ENCODE measurements at places on chromosomes 6 and 20.

GRCh38 chr20:3980260-3981131 is 34.9 kb downstream of the RNF24 start:
- DNase-seq: no peak

DNA sequence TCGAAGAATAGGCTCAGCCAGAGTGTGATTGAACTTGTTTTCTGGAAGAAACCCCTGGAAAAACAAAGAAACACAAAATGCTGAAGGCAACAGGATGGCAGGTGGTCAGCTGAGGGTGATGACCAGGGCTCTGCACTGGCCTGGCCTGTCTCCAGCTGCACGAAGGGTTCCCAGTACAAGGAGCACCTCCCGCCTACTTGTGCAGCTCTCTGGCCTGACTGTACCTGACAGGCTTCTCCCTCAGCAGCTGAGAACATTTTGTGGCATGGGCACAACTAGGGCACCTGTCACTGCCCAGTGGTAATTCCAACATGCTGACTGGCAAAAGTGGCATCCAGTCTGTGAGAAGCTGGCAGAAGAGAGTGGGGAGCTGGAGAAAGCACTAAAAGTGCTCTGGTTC is 38.8 kb upstream of the EMILIN3 start:
- DNase-seq: no peak

- no peak for DNase-seq
Observed at GRCh38 chr6:154791556-154792317, 58.5 kb downstream of the SCAF8 start.

DNA sequence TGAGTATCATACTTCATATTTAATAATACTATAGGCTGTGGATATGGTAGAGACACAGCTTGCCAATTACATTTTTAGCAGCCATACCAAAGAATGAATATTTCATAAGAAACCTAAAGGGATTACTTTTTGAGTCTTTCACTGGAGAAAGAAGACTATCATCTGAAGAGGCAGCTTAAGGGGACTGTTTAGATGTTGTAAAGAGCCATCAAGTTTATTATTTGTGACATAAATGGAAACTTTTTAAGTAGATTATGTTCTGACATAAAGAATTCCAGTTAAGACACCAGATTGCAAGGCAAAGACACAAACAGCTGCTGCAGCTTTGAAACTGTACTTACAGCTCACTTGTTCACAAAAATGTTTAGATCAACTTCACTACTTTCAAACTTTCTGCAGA is 429.4 kb downstream of the TFAP2A start:
- DNase-seq: no peak

- DNase-seq: peak; percentile 47
Observed at GRCh38 chr20:51525241-51526105, 17.0 kb downstream of the NFATC2 start.

DNA sequence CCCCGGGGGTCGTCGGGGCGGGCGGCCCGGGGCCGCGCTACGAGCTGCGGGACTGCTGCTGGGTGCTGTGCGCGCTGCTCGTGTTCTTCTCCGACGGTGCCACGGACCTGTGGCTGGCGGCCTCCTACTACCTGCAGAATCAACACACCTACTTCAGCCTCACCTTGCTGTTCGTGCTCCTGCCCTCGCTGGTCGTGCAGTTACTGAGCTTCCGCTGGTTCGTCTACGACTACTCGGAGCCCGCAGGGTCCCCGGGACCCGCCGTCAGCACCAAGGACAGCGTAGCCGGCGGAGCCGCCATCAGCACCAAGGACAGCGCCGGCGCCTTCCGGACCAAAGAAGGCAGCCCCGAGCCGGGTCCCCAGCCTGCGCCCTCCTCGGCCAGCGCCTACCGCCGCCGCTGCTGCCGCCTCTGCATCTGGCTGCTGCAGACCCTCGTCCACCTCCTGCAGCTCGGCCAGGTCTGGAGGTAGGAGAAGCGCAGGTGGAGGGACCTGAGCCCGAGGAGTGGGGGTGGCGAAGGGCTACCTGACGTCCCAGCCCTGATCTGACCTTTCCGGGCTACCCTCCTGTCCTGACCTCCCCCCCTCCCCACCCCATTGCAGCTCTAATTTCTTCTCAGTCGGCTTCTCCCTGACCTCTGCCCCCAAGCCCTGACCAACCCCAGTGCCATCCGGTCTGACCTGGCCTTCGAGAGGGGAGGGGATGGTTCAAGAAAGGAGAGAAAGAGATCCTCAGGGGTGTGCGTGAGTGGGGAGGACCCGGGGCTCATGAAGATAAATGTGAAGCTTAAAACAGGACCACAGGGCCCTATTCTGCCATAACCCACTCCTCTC is 558 bp downstream of the XKR7 start:
- peak; percentile 59 for DNase-seq

DNA sequence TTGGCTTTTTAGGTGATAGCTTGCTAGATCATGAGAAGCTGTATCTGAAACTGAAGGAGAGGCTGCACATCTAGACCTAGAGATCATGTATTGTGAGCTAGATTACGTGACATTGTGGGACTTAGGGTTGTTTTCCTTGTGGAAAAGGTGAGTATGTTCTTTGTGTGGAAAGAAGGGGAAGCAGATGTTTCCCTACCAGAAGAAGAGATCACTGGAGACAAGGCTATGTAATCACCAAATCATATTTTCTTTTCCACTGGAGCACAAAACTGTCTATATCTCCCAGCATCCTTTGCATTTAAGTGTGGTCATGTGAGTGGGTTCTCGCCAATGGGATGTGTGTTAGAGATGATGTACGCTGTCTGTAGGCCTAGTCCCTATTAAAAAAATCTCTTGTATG is 7.0 kb upstream of the EPB41L2 start:
- DNase-seq: no peak

- DNase-seq: no peak
Observed at GRCh38 chr6:3457710-3458602, 1.1 kb upstream of the SLC22A23 start.

GRCh38 chr6:131931063-131931750 is 20.0 kb downstream of the CCN2 start:
- no peak for DNase-seq

- DNase-seq: no peak
Observed at GRCh38 chr6:10873374-10873773, 8.5 kb downstream of the GCM2 start.

- no peak for DNase-seq
Observed at GRCh38 chr6:79813854-79814709, 133.3 kb downstream of the ELOVL4 start.

GRCh38 chr6:129592516-129593232 is 117.3 kb downstream of the ARHGAP18 start:
- no peak for DNase-seq

DNA sequence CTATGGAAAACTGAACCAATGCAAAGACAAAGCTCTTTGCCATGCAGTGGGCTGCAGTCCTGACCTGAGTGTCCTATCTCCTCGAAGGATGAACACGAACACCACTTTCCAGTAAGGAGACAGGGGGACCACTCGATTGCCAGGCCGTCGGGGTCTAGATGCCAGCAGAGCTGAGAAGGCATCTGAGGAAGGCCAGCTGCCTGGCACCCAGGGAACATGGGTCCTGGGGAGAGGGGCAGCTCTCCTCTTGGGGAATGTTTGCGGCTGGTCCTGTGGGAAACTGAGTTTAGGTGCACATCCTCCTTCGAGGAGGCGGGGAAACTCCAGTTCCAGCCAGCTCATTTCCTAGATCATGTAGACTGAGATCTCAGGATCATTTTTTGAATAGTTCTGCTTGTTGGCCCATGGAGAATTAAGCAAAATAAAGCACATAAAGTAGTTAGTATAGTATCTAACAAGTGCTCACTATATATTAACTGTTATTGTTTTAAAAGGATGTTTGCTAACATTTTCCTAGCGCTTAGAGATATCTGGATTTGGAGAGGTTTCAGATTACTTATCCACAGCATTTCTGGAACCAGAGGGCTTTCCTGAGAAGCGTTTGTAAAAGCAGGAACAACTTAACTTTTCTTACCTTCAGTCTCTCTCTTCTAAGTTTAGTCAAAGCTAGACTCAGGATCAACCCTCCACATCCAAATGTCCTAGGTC is 225.3 kb upstream of the FOXQ1 start:
- DNase-seq: no peak

DNA sequence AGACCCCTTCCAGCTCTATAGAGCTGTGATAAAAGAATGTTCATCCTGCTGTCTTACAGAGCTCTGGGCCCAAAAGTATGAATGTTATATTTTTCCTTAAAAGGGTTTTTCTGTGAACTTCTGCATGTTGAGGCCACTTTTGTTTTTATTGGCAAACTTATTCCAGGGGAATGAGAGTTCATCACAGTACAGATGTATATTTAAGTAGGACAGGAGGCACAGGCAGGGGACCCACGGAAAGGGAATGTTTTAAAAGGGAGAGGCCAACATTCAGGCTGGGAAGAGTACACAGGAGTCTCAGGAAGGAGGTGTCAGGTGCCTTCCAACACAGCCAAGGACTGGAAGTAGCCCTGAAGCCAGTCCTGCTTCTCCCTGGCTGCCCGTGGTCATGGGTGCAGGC is 148.4 kb downstream of the EYA2 start:
- DNase-seq: no peak

DNA sequence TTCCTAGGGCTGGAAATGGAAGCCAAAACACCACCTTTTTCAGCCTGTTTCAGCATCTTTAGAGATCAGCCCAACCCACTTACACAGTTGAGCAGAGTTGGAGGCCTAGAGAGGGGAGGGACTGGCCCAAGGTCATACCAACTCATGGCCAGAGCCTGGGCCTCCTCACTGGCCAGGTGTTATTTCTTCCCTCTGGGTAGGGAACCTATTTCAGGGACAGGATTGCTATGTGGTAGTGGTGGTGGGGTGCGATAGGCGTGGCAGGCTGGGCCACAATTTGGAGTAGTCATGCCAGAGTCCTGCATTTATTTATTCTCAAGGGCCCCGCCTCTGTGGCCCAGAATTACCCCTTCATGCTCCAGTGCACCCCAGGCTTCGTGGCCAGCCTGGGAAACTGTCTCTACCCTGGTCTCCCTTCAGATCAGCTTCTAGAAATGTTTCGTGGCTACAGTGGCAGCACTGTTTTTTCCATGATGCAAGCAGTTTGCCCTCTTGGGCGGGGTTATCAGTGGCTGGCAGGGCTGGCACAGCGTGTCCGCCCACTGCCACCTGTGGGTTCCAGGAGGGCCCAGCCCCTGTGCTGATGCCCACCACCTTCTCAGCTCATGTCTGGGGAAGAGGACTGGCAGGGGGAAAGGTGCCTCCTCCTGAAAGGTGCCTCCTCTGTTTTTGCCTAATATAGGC is 6.2 kb downstream of the VEGFA start:
- DNase-seq: no peak

DNA sequence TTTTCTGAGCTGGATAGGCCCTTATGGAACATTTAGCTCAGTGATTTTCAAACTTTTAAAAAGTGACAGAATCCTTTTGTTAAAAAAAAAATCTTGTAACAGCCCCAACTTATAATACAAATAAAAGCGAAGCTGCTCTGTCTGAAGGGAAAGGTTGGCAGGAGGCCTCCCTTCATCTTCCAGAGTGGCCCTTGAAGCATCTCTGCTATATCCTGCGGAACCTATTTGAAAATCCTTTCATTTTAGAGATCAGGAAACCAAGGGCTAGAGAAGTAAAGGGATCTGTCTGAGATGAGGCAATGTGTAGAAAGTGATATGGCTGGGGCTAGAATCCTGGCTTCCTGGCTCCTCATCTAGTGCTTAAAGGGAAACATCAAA is 107.8 kb downstream of the UBE3D start:
- no peak for DNase-seq

- DNase-seq: no peak
Observed at GRCh38 chr6:6697620-6698019, 109.1 kb downstream of the LY86 start.

GRCh38 chr20:21554376-21554890 is 40.6 kb upstream of the NKX2-2 start:
- no peak for DNase-seq

GRCh38 chr6:1137849-1138248 is 174.0 kb upstream of the FOXQ1 start:
- DNase-seq: no peak

GRCh38 chr6:39430446-39430845 is 107.9 kb upstream of the KCNK16 start:
- DNase-seq: no peak

DNA sequence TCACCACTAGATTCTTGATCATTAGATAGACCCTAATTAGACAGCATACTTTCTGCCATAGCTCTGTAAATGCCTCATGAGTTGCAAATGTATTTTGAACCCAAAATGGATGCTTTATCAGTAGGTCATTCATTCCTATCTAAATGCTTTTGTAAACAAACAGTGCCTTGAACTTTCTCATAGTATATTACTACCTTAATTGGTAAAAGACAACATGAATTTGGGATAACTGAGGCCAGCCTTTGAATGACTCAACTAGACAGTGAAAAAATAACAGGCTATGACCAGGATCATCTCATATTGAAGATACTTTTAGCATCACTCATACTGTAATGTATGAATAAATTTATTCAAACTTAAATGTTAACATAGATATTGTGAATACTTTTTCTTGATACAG is 37.0 kb upstream of the PRL start:
- DNase-seq: no peak

DNA sequence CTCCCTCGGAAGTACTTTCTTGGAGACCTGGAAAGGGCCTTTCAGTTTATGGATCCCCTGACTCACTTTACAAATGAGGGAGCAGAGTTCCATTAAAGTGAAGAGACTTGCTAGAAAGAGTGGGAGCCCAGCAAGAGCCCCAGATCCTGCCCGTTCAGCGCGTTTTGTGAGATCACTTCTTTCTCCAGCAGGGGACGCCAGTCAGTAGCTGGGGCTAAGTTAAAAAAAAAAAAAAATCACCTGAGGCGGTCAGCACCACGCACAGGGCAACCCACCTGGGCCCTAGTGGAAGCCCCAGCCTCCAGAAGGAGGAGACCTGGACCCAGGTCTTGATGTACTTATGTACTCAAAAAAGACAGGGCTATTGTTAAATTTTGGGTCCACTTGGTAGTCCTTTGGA is 274.5 kb upstream of the RNF24 start:
- DNase-seq: no peak

DNA sequence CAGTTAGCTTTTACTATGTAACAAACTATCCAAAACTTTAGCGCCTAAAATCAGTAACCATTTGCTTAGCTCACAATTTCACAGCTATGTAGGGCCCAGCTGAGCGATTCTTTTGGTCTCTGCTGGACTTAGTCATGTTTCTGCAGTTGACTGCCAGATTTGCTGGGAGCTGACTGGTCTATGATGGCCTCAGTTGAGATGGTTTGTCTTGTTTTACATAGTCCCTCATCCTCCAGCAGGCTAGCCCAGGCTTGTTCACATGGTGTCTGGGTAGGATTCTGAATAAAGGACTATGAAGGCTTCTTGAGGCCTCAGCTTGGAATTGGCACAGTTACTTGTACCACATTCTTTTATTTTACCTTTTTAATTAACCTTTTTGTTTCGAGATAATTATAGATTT is 247.8 kb upstream of the CHD6 start:
- no peak for DNase-seq

GRCh38 chr6:167569041-167569805 is 244.3 kb downstream of the TTLL2 start:
- no peak for DNase-seq

- no peak for DNase-seq
Observed at GRCh38 chr6:4603291-4603690, 172.9 kb upstream of the CDYL start.

DNA sequence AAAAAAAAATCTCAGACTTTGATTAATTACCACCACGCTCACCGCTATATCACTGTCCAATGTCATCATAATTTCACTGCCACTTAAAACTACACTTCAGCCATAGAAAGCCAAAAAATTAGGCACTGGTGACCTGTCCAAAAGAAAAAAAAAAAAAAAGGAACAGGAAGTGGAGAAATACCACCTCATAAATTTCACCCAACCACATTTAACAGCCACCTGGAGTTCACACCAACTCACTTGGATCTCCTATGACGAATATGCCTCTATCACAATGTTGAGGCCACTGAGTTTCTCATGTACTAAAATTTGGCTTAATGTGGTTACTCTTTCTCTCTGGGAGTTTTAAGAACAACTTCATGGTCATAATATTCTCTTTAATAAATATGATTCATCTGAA is 237.5 kb upstream of the RSPO3 start:
- no peak for DNase-seq

All from activated gamma-delta T cell (primary cell).